ENCODE measurements at places on chromosomes 3 and 15.
A peak's percentile ranks its signal among the peaks of the same experiment; 100 is the strongest.

DNA sequence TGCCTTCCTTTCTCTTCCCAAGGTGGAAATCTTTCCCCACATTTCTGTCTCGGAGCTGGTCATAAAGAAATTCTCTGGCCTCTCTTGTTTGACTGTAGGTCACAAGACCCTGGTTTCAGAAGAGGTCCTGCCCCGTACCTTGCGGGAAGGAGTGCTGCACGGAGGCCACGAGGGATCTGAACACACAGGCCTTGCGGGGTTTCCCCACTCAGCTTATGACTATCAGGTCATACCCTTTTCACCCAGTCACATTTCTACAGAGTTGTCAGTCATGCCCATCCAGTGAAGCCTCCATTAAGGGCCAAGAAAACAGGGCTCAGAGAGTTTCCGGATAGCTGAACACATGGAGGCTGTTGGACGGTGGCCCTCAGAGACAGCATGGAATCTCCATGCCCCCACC lies 54.7 kb upstream of the ATP13A3 start:
- no peak for DNase-seq

DNA sequence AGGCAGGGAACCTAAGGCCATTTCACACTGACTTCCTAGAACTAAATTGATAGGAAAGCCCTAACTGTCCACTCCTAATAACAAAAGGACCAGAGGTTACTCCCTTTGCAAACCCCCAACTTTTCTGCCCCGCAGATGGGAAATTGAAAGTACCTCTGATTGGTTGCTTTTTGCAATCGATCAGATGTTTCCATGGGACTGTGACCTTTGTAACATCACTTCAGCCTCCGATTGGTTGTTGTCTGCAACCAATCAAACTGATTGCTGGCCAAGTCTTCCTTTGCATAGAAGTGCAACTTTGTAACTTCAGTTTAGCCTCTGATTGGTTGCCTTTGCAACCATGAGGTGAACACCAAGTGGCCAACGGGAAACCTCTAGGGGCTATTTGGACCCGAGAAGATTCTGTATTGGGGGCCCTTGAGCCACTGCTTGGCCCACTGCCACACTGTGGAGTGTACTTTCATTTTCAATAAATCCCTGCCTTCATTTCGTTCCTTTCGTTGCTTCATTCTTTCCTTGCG lies 11.3 kb upstream of the KNL1 start:
- no peak for DNase-seq

DNA sequence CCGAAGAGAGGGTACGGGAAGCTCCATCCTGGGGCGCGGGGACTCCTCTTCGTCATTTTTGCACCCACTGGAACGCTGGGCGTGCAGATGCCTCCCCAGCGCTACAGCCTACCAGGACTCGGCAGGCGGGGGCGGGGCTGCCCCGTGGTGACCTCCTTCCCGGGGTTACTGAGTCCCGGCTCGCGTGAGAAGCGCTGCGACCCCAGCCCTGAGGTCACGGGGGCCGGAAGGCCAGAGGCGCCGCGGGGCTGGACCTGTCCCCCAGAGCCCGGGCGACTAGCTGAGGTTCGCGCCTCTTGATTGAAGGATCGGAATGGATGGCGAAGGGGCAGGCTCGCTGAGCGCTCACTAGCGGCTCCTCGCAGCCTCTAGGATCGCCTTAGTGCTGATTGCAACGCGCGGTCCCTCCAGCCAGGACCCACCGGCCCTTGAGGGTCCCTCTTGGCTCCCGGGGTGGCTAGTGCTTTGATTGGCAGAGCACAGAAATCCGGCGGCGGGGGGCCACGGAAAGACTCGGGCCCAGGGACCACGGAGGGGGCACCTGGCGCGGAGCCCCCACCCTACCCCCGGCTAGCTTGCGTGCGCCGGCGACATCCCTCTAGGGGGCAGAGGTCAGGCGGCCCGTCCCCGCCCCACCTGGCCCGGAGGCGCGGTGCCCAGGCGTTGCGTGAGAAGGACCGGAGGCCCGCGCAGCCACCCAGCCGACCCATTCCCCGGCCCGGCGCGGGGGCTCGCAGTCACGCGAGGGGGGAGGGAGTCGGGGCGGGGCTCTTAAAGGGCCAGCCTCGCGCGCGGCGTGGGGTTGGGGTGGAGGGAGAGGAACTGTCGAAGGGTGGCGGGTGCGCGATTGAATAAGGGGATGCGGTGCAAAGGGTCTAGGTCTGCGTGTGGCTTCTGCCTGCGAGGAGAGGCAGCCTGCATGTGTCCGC lies 781 bp upstream of the CYP1A1 start:
- DNase-seq, result peak; percentile 60

GRCh38 chr15:42226648-42227047 lies 18.5 kb upstream of the VPS39 start:
- DNase-seq, result no peak

DNA sequence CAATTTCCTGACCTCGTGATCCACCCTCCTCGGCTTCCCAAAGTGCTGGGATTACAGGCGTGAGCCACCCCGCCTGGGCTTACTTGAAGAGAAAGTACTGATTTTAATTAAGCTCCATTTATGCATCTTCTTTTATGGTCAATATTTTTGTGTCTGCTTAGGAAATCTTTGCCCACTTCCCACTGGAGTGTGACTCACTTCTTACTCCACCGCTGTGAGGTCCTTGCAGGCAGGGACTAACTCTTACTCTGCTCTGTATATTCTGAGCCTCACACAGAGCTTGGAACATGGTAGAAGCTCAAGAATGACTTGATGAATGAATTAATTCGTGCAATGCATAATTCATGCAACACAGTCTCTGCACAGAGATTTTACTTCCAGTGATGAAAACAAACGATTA lies 2.9 kb upstream of the TM4SF19 start:
- DNase-seq, result peak; percentile 82

GRCh38 chr3:51139616-51140015 lies 245.5 kb upstream of the MANF start:
- DNase-seq, result no peak

- no peak for DNase-seq
Measured at GRCh38 chr3:130700541-130700940, 46.1 kb downstream of the PIK3R4 start.

DNA sequence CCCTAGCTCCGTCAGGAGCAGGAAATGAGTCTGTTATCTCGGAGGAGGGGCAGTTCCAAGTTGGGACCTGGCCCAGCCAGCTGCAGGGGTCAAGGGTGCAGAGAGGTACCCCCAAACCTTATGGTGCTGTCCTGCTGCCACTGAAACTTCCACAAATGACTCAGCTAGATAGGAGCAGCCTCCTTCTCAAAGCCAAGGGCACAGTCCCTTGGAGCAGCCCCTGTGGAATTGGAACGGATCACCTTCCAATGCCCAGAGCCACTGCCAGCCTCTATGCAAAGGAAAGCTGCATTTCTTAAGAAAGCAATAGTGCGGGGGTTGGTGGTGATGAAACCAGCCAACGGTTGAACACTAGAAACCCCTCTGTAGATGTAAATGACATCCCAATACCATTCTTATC lies 19.6 kb upstream of the LRRK1 start:
- no peak for DNase-seq

DNA sequence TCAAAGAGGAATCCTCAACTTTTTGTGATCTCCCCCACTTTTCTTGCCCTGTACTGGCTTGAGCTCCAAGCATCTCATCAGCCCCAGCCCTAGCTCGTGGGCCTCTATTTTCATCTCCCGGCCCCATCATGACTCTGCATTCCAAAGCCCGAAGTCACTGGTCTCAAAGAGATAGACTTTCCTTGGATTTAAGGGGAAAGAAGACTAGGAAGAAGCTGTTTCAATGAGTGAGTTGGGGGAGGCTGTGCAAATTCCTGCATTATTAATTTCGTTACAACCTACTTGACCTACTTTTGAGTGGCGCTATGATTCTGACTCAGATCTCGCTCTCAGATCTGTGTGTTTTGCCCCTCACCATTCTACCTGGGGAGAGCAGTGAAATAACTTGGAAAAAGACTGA lies 266.6 kb upstream of the TBL1XR1 start:
- DNase-seq, result peak; percentile 67

DNA sequence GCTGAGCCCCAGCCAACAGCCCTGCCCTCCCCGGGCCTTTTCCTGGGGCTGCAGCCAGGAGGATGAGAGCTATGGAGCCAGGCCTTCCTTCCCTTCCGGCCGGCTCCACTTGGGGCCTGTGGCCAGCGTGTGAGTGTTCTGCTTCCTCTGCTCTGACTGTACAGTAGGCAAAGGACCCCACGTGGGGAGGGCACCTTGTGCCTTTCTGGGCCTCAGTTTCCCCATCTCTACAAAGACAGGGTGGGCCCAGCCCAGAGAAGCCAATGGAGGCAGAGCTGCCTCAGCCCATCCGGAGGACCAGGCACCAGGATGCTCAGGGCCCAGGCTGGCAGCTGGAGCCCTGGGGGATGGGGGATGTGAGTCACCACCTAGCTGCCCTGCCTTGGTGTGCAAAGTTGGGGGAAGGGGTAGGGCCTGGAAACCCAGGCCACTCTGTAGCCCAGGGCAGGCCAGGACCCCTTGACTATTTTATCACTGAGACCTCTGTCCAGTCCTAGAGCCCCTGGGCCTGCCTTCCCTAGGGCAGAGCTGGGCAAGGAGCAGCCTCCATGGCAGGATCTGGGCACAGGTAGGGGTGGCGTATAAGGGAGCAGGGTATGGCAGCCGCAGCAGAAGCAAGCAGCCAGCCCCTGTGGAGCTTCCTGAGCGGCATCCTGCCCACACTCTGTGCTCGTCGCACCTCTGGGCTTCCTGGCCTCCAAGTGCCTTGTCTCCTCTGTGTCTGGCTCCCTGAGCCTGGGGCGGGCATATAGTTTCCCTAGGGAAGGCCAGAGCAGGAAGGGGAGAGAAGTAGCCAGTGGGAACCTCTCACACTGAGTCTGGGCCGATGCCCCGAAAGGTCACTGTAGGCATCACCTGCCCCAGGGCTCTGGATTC lies 1.8 kb downstream of the PSTPIP1 start:
- no peak for DNase-seq

GRCh38 chr3:123331651-123332050 lies 117.2 kb downstream of the ADCY5 start:
- DNase-seq, result no peak

DNA sequence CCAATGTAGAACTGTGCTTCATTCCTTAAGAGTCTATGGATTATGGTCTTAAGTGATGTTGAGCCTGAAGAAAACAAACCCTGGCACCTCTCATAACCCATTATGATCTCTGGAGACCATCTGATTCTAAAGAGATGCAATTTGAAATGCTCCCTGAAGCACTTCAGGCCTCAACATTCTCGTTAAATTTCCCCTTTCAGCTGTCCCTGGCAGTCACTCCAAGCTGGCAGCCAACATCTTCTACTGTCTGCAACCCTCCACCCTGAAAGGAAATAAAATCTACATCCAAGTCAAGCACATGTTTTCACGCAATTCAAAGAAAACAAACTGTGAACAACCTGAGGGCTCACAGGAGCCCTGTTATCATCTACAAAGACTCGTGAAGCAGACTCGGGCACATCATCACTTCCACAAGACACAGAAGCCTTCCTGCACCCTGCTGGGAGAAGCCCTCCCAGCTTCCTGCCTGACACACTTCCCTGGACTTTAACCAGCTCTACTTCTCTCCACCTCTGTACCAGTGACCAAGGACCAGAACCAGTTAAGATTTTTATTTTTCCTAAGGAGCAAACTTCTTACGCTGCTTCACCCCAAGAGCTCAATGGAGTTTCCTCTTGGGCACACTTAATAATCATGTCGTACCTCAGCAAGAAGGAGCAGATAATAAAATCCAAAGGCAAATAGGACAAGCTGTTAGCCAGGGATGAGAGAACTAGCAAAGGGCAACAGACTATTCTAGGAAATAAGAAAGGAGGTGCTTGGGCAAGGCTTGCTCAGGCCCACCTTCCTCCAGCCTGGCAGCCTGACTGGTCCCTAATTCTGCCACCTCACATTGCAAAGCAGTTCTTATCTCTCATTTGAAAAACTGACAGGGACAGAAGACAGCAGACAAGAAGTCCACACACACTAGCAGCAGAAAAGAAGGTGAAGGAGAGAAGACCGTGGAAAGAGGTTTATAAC lies 67.1 kb downstream of the MAGI1 start:
- DNase-seq, result no peak

DNA sequence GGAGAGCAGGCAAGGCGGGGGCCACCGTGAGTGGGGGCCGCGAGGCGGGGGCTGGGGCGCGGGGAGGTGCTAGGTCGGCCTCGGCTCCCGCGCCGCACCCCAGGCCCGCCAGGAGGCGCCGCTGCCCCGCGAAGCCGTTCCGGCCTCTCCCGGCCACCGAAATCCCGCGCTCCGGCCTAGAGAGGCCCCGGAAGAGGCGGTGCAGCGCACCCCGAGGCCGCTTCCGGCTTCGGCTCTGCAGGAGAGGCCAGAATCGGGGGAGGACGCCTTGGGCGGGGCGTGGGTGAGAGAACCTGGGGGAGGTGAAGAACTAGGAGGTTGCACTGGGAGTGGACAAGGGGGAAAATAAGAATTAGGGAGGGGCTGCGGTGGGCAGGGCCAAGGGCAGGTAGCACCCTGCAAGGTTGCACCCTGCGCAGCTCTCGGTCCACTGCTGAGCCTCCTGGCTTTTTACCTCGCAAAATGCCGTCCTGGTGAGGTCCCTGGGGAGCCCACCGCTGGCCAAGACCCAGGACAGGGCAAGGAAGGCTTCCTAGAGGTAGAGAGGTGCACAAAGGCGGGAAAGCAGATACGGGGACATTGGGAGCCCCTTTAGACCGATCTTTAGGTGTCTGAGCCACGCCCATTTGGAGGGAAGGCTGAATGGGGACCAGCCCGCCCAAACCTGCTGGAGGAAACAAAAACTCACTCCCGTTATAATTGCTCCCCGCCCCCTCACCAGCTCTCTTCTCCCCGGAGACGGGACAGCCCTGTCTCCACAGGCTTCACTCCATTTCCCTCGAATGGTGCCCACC lies 8.4 kb upstream of the GNAI2 start:
- DNase-seq, result peak; percentile 87

GRCh38 chr3:34056181-34056910 lies 257.9 kb downstream of the PDCD6IP start:
- no peak for DNase-seq

DNA sequence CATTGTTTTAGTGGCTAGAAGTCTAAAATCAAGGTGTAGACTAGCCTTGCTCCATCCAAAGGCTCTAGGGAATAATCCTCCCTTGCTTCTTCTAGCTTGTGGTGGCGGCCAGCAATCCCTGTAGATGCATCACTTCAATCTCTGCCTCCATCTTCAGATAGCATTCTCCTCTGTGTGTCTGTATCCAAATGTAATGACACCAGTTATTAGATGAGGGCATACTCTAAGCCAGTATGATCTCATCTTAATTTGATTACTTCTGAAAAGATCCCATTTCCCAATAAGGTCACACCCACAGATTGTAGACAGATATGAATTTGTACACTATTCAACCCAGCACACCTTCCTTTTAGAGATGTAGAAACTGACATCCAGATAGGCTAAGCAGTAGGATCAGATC lies 334.5 kb upstream of the KCNMB2 start:
- no peak for DNase-seq

- DNase-seq, result no peak
Measured at GRCh38 chr3:178195824-178196223, 340.4 kb upstream of the KCNMB2 start.

Measured in mesenchymal stem cell (in vitro differentiated cells and primary cell).